ENCODE measurements at places on chromosomes 6 and 20.
A peak's percentile ranks its signal among the peaks of the same experiment; 100 is the strongest.

- DNase-seq, result no peak
These were observed 2.9 kb upstream of the SPINT3 start for GRCh38 chr20:45518282-45518681.

DNA sequence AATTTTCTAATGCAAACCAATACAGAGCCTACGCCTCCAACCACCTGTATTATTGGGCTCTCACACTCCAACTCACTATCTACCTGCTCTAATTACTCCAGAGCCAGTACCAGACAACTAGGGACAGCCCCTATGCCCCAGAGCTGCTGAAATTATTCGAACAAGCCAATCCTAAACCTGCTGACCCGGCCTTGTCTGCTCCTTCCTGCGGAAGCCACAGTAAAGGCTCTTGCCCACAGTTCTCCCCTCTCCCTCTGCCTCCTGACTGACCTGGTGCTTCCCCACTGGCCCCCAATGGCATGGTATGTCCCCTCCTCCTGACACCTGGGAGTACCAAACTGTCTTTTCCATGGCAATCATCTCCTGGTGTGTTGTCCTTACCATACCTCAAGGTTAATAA is 4.1 kb upstream of the TOX2 start:
- DNase-seq, result no peak

DNA sequence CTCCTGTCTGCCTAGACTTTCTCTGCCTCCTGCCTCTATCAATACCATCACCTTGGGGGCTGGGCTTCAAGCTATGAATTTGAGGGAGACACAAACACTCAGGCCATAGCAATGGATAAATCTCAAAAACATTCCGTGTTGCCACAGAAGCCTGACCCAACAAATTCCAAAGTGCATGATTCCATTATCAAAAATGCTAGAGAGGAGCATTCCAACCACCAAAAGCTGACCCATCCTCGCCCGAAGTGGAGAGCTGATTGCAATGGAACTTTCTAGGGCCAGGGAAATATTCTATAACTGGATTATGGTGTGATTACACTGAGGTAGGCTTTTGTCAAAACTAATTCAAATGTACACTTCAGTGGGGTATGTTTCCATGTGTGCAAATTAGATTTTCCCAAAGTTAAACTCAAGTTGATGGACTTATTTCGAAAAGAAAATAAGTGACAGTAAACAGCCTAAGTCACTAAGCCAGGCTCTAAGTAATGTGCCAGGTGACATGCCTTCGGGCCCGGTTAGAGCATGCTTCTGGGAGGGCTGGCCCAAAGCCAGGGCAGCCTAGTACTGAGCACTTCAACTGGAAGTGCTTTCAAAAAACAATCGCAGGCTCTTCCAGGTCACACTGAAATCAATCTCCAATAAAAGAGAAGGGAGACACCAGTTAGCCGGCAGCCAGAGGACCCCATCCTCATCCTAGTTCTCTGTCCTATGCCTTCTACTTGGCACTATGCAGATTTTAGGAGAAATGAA is 142.3 kb downstream of the TBXT start:
- no peak for DNase-seq

DNA sequence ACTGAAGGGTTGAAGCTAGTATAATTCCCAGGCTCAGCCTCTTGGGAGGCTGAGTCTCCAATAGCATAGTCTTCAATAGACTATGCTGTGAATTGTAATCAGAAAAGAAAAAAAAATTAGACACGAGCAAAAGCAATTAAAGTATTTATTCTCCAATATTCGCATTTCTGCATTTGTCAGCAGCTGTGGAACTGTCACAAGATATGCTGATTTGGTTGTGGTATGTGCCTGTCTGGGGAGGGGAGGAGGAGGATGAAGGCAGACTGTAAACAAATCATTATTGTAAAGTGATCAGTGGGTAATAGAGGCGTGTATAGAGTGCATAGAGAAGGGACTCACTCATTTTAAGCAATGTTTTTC is 10.1 kb upstream of the BICRAL start:
- no peak for DNase-seq

- DNase-seq, result no peak
These were observed 140.6 kb downstream of the MTHFD1L start for GRCh38 chr6:151005896-151006632.

- no peak for DNase-seq
These were observed 626.5 kb upstream of the NRSN1 start for GRCh38 chr6:23499549-23499948.

DNA sequence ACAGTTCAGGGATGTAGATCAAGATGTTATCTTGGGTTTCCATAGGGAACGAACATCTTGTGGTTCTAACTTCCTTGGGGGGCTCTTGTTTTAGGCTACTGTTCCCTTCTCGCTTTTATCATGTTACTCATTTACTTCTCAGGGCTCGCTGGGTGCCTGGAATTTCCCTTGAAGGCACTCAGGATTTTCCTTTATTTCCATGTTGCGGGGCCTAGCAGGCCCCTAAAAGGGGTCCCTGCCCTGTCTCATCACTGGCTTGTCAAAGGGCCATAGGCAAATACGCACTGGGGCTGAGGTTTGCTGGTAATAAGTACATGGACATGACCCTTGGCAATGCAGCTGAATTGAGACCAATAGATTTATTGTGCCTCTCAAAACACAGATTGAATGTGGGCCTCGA is 262.3 kb downstream of the CDH4 start:
- no peak for DNase-seq

DNA sequence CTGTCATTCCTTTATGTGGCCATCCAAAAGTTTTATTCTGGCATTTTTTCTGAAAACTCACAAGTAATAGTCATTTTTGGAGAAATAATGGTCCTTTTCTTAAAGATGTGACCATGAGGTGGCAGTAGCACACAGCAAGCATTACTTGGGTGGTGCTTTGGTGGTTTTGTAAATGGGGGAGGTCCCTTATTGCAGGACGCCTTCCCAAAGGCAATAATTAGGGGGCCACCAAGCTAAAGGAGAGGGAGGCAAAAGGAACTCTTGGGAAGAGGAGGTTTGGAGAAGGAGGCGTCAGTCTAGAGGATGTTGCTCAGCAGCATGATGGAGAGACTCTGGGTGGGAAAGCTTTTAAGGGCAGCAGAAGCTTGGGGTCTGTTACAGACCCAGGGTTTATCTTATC is 422.6 kb upstream of the MMS22L start:
- no peak for DNase-seq

- peak; percentile 38 for DNase-seq
These were observed 159.9 kb downstream of the LINC00237 start for GRCh38 chr20:20946122-20946759.

- no peak for DNase-seq
These were observed 181.0 kb downstream of the JARID2 start for GRCh38 chr6:15426901-15427300.

DNA sequence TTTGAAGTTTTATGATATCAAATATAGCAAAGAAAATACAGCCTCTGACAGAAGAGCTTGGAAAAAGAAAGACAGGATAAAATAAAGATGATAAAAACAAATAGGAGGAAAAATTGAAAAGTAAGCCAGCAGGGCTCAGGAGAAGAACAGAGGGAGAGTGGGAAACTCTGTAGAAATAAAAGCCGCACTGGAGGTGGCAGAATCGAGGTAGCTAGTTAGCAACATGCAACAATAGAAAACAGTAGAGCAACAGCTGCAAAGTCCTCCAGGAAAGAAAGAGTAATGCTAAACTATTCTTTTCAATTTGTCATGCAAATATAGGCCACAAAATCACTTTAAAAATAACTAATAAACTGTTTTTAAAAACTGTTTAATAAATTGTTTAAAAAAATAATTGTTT is 28.8 kb downstream of the HBS1L start:
- DNase-seq, result no peak

GRCh38 chr20:61436667-61437279 is 184.7 kb downstream of the CDH4 start:
- DNase-seq, result peak; percentile 23

DNA sequence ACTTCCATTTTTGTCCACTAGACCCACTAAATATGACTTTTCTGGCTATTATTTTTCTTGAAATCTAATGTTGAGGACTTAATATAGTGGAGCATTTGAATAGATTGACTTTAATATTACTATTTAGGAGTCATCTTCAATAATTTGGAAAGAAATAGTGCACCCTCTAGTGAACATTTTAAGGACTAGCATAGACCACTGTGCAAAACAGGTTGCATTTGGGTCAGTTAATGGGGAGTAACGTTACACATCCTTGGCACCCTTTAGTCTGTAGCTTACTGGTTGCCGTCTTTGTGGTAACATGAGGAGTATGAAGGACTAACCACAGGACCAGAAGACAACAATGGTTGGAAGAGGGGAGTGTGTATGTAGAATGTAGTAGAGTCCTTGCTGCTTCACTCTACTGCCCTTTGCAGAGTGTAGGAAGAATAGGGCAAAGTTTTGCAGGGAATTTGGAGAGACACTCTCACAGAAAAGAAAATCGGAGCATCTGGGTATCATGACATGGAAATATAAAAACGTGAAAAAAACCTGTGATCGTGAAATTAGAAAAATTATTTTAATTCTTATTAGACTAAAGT is 25.2 kb downstream of the RFPL4B start:
- DNase-seq, result peak; percentile 9

GRCh38 chr6:12221856-12222255 is 68.3 kb upstream of the EDN1 start:
- no peak for DNase-seq

DNA sequence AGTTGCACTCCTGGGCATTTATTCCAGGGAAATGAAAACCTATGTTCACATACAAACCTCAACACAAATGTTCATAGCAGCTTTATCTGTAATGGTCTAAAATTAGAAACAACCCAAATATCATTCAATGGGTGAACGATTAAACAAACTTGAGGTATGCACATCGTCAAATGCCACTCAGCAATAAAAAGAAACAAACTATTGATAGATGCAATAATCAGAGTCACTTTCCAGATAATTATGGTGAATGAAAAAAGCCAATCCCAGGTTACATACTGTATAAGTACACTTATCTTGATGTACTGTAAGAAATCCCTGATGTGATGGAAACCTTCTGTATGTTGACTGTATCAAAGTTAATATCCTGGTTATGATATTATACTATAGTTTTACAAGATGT is 38.8 kb downstream of the RNF24 start:
- DNase-seq, result no peak

GRCh38 chr20:33516882-33517281 is 27.0 kb downstream of the CBFA2T2 start:
- DNase-seq, result peak; percentile 7

- no peak for DNase-seq
These were observed 41.7 kb upstream of the PRELID3B start for GRCh38 chr20:59084041-59084850.

DNA sequence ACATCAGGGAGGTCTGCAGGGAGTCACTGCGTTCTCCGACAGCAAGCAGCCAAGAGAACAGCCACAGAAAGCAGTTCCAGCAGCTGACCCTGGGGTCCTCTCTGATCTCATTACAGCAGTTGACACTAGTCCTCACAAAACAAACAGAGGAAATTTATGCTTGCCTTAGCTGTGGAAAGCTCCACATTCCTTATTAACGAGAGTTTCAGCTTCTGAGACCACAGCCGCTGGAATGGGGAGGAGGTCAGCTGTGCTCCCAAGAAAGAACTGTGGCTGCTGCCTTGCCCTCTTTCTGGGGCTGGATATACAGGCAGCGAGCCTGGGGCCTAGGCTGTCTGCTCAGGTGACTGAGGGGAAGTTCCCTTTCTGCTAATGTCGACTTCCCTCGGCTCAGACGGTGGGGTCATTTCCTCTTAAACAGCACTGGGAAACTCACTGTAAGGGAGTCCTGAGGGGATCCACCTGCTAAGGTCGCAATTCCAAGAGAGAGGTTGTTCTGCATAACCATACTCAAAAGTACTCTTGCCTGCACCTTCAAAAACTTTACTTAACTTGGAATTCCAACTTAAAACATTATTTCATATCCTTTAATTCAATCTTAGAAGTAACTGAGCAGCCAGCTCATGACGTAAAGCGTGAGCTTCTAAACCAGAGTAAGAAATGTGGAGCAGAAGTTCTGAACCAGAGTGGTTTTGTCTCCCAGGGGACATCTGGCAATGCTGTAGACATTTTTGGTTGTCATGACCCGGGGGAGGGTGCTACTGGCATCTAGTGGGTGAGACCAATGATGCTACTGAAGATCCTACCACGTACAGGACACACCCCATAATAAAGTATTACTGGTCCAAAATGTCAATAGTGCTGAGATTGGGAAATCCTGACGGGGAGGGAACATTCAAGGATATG is 80.3 kb downstream of the BACH2 start:
- no peak for DNase-seq

GRCh38 chr20:44409132-44409600 is 53.7 kb downstream of the HNF4A start:
- DNase-seq, result no peak
